ENCODE measurements at places on chromosomes 11 and 22. TPM values are rescaled to one million over a fixed set of nuclear protein-coding genes. Genes with fewer than 3 reads are reported as not detected.

Gene NRIP3
- total RNA-seq = 2.7 TPM

Gene MYO7A
- total RNA-seq = 0.35 TPM

Gene GALNT18
- total RNA-seq = 15.6 TPM

Gene CD81
- 666 TPM for total RNA-seq

Gene DBX1
- not detected for total RNA-seq

Gene HOATZ
- not detected for total RNA-seq

Gene GTSE1
- 3.3 TPM for total RNA-seq

Gene PGA5
- total RNA-seq = not detected

Gene BEST1
- total RNA-seq = 1.4 TPM

Gene TSSK2
- total RNA-seq = not detected

Gene TMPRSS6
- total RNA-seq = not detected

Gene MUC5AC
- total RNA-seq = not detected

Gene NRGN
- total RNA-seq = not detected

Gene LRP5
- total RNA-seq = 58.6 TPM

Gene SYT13
- total RNA-seq = 12.1 TPM

Gene KRTAP5-11
- total RNA-seq = not detected

Measured in renal cortical epithelial cell (primary cell).